ENCODE measurements at places on chromosomes 6 and 20. TPM values are rescaled to one million over a fixed set of nuclear protein-coding genes. Genes with fewer than 3 reads are reported as not detected.

DNA sequence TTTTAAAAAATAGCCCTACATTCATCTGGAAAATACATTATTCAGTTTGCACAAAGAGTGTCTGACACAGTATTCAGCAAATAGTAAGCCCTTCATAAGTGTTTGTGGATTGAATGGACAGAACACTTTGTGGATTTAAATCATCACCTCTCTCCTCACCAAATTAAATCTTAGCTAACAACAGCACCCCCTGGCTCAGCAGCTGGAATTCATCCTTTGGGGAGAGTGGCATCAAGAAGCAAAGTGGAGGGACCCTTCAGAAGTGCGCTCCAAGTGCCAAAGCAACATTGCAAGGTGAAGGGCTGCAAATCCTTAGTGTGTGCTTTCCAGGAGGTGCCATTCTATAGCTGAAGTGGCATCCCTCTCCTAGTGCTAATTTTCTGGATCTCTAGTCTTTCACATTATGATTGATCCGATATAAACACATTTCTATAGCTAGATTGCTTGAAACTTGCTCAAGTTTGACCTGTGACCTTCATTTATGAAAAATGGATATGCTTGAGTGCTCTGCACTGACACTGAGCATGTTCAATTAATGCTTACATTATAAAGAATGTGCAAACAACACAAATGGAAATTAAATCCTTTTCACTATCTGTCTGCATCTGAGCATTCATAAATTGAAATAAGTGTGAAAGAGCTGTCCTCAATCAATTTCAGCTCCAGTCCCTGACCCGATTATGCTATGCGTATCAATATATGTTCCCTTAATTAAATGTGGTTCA lies 891.7 kb downstream of the C6orf118 start:
- H3K27me3 ChIP-seq: no peaks in the 10 kb centered on the region
- H3K27ac ChIP-seq: no peak overlapping the region
- H3K36me3 ChIP-seq: no peaks in the 10 kb centered on the region

- no peak overlapping the region for H3K4me3 ChIP-seq
- DNase-seq: peak; percentile 85
- no peaks in the 10 kb centered on the region for H3K27me3 ChIP-seq
- no peaks in the 10 kb centered on the region for H3K4me1 ChIP-seq
- no peak overlapping the region for H3K27ac ChIP-seq
These were observed 231.9 kb downstream of the PKHD1 start for GRCh38 chr6:51855310-51856082.

GRCh38 chr20:16675001-16675564 lies 54.7 kb upstream of the SNRPB2 start:
- DNase-seq: no peak
- no peaks in the 10 kb centered on the region for H3K27me3 ChIP-seq
- no peak overlapping the region for H3K4me3 ChIP-seq

DNA sequence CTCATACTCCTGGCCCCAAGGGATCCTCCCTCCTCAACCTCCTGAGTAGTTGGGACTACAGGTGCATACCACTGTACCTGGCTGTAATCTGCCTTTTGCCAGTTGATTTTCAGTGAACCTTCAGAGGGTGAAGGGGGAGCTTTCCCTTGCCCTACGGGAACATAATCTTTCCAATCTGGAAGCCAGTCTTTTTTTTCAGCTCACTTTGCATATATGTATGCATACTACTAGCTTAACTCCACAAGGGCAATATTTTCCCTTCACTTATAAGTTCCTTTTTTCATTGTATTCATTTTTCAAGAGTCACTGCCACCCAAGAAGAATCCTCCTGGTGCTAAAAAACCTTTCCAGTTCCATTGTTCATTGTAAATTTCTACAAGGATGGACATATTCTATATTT lies 53.4 kb upstream of the GCM1 start:
- no peaks in the 10 kb centered on the region for H3K27me3 ChIP-seq

DNA sequence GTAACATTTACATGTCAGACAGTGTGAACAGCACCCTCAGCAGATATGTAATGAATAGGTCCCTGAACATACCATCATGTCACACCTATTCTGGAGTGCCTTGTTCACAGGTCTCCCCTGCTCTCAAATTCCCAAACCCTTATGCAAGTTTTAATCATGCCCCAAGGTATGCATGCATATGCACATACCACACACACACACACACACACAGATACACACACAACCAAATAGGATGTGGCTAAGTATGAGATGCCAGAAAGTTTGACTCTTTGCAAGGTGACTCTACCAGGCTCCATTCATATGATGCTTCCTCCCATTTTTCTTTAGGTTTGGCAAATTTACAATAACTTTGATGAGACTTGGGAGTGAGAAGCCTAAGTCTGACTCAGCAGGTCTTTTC lies 243.8 kb upstream of the IRAK1BP1 start:
- no peak for DNase-seq
- H3K4me3 ChIP-seq: no peak overlapping the region
- no peaks in the 10 kb centered on the region for H3K27me3 ChIP-seq
- H3K36me3 ChIP-seq: no peaks in the 10 kb centered on the region
- H3K27ac ChIP-seq: no peak overlapping the region

- no peaks in the 10 kb centered on the region for H3K36me3 ChIP-seq
- H3K27me3 ChIP-seq: no peaks in the 10 kb centered on the region
- no peaks in the 10 kb centered on the region for H3K4me1 ChIP-seq
- H3K4me3 ChIP-seq: no peak overlapping the region
- no peak overlapping the region for H3K27ac ChIP-seq
- no peak for DNase-seq
These were observed 109.3 kb downstream of the TMEM242 start for GRCh38 chr6:157213907-157214565.

DNA sequence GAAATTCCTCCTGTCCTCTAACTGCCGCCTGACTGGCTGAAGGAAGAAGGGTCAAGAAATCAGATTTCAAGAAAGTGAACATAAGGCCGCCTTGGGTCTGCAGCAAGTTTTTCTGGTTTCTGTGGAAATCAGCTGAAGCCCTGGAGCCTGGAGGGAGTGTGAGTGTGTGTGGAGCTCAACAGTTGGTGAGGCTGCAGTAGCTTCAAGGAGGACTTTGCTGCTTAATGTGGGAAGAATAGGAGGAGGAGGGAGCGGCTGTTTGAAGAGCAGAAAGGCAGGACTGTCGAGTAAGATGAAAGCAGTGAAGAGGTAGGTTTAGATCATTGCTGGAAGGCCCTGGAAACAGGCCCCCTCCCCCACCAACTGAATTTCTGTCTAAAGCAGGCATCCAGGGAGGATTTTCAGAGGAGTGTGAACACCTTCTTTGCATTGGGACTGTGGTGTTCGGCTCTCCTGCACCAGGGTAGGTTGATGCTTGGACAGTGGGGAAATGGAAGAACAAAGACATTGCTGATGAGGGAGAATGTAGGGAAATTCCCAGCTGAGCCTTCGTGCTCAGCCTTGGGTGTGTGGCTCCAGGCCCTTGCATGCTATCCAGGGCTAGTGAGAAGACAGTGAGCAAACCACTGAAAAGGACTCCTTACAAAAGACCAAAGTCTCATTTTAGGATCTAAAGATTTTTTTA lies 79.5 kb upstream of the VSTM2L start:
- peaks cover 8% of the 10 kb centered on the region for H3K4me1 ChIP-seq
- no peaks in the 10 kb centered on the region for H3K36me3 ChIP-seq
- DNase-seq: no peak
- H3K27ac ChIP-seq: peak overlapping the region; percentile 16
- H3K4me3 ChIP-seq: no peak overlapping the region

GRCh38 chr20:62114894-62115293 lies 7.4 kb upstream of the LSM14B start:
- peaks cover 13% of the 10 kb centered on the region for H3K4me1 ChIP-seq
- no peak for DNase-seq
- H3K27ac ChIP-seq: no peak overlapping the region

GRCh38 chr6:157323966-157324300 lies 614 bp upstream of the TMEM242 start:
- no peaks in the 10 kb centered on the region for H3K36me3 ChIP-seq
- H3K4me1 ChIP-seq: peaks cover 11% of the 10 kb centered on the region
- H3K27ac ChIP-seq: peak overlapping the region; percentile 85
- peak; percentile 90 for DNase-seq

DNA sequence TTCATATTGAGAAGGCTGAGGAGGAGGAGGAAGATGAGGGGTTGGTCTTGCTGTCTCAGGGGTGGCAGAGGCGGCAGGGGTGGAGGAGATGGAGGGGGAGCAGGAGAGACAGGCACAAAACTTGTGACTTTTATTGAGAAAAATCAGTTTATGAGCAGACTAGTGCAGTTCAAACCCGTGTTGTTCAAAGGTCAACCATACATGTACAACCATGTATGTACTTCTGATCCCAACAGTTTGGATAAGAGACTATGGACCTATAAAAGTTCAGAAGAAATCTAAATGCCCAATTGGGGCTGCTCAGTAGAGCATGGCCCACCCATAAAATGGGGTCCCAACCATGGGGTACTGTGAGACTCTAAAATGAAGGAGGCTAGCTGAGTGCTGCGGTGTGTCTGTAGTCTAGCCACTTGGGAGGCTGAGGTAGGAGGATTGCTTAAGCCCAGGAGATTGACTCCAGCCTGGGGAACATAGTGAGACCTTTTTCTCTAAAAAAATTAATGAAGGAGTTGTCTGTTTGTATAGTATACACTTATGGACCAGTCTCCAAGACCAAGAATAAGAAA lies 7.6 kb upstream of the SLC22A7 start:
- no peak for DNase-seq
- no peak overlapping the region for H3K4me3 ChIP-seq
- no peaks in the 10 kb centered on the region for H3K4me1 ChIP-seq
- H3K36me3 ChIP-seq: no peaks in the 10 kb centered on the region
- H3K27ac ChIP-seq: no peak overlapping the region

GRCh38 chr6:14193524-14193923 lies 76.0 kb downstream of the CD83 start:
- H3K4me1 ChIP-seq: no peaks in the 10 kb centered on the region
- H3K27ac ChIP-seq: no peak overlapping the region
- H3K4me3 ChIP-seq: no peak overlapping the region
- no peaks in the 10 kb centered on the region for H3K27me3 ChIP-seq
- DNase-seq: no peak

DNA sequence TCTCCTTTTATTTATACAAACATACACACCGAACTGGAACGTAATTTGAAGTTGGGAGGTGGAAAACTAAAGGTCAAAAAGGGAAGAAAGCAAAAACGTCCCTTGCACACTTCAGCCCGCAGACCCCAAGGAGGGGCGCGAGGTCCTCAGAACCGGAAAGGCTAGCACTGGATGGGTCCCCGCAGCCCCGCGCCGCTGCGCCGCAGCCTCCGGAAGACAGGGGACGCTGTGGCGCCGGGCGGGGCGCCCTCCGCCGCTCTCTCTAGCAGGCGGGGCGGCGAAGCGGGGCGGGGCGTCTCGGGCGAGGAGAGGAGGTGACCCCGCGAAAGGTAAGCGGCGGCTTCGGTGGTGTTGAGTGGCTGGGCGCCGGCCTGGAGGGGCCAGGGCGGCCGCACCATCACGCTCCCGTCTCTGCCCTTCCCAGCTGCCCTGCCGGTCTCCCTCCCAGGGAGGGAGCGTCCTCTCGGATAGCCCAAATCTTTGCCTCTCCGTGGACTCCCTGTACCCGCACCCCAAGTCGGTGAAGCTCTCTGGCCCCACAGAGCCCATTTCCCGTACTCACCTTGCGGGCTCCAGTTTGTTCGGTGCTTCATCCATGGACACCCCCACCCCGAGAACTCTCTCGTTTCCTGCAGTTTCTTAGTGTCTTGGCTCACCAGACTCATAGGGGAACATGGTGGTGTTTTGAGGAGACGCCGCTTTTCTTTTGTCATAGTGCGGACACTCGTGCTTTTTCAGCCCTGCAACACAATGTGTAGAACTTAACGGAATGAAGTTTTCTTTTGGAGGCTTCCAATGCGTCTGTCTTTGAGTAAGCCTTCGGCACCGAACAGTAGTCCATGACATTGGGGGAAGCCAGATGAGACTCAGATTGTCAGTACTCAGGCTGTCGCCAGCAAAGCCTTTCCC lies at the start of gene SMIM8:
Gene SMIM8 (plus strand): TSS at position 285 of the 909 bp plus-strand sequence. CDS start 14,444 bp downstream, outside the sequence.
- H3K27me3 ChIP-seq: no peaks in the 10 kb centered on the region
- peak; percentile 75 for DNase-seq
- H3K4me3 ChIP-seq: peak within 1 kb of the TSS; percentile 95
- H3K27ac ChIP-seq: peak within 1 kb of the TSS; percentile 66
- H3K4me1 ChIP-seq: no peaks in the 10 kb centered on the region

DNA sequence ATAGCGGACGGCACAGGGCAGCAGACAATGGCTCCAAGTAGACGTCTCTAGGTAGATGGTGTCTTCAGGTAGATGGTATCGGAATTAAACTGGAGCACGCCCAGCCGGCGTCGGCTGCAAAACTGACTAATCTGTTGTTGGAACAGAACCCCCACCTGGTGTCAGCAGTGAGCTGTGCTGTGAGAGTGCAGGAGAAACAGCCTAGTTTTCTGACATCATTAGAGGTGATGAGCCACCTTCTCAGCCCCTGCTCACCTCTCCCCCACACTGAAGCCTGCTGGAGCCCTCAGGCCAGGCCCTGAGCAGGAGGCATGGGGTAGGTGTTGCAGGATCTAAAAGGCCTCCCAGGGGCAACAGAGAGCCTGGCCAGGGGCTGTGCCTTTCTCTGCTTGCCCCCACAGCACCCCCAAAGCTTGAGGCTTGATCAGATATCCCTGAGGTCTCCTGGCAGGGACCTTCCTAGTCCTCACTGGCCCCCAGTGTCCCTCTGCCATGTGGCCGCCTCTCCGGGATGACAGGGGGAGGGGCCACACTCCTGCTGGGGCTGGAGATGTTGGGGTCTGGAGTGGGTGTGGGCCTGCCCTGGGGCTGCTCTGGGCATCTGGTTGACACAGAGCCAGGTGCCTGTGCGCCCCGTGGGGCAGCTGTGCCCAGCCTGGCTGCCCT lies 6.9 kb upstream of the HELZ2 start:
- H3K4me1 ChIP-seq: no peaks in the 10 kb centered on the region
- no peaks in the 10 kb centered on the region for H3K36me3 ChIP-seq
- no peak overlapping the region for H3K27ac ChIP-seq
- peak; percentile 44 for DNase-seq
- H3K4me3 ChIP-seq: no peak overlapping the region
- H3K27me3 ChIP-seq: no peaks in the 10 kb centered on the region

GRCh38 chr6:87919001-87919400 lies 128.6 kb upstream of the SPACA1 start:
- no peaks in the 10 kb centered on the region for H3K4me1 ChIP-seq
- DNase-seq: no peak
- no peaks in the 10 kb centered on the region for H3K27me3 ChIP-seq
- H3K27ac ChIP-seq: no peak overlapping the region
- H3K36me3 ChIP-seq: no peaks in the 10 kb centered on the region

Gene SLC29A1
- total RNA-seq: 62.7 TPM

Gene PRSS35
- 60.2 TPM for total RNA-seq

Gene SLC32A1
- not detected for total RNA-seq

Gene ELOVL4
- total RNA-seq: 6.9 TPM

Gene TLDC2
- total RNA-seq: 0.32 TPM
